ENCODE measurements at places on chromosomes 12 and 14.
A peak's percentile ranks its signal among the peaks of the same experiment; 100 is the strongest.

DNA sequence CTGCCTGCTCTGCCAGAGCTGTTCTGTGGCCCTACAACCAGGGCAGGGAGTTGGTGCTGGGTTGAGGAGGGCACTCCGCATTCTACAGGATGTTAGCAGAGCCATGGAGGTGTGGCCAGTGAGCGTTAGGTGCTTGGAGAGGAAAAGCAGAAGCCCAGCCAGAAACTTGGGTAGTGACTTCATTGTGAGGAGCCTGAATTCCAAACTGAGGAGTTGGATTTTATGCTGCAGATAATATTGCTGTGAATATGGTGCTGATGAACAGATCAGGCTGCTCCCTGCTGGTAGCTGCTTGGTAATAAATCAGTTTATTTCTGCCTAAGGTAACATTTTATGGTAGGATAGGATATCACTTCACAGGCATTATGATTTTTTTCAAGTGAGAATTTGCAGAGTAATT, 7.1 kb upstream of the CCDC175 start:
- H3K4me1 ChIP-seq = peaks cover 5% of the 10 kb centered on the region
- H3K27me3 ChIP-seq = no peaks in the 10 kb centered on the region
- H3K36me3 ChIP-seq = no peaks in the 10 kb centered on the region
- no peak overlapping the region for H3K4me3 ChIP-seq
- H3K27ac ChIP-seq = no peak overlapping the region
- DNase-seq = no peak

DNA sequence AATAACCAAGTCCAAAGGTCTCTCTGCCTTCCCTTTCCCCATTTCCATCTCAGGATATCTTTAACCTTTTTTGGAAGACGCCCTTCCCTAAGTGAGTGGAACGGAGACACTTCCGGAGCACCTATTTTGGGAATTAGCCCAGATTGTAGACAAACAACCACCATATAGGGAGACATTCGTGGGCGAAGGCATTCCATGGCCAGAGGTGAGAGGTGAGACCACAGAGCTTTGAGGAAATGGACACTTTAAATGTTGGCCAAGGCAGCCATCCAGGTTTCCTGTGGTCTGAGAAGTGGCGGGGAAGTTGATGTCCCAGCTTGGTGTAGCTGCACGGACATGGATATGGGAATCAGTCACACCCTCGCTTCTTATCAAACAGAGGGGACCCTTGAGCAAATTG, 69.4 kb upstream of the BDKRB2 start:
- no peaks in the 10 kb centered on the region for H3K36me3 ChIP-seq
- H3K4me3 ChIP-seq = no peak overlapping the region
- DNase-seq = no peak
- no peaks in the 10 kb centered on the region for H3K4me1 ChIP-seq
- H3K27me3 ChIP-seq = peaks cover 11% of the 10 kb centered on the region

DNA sequence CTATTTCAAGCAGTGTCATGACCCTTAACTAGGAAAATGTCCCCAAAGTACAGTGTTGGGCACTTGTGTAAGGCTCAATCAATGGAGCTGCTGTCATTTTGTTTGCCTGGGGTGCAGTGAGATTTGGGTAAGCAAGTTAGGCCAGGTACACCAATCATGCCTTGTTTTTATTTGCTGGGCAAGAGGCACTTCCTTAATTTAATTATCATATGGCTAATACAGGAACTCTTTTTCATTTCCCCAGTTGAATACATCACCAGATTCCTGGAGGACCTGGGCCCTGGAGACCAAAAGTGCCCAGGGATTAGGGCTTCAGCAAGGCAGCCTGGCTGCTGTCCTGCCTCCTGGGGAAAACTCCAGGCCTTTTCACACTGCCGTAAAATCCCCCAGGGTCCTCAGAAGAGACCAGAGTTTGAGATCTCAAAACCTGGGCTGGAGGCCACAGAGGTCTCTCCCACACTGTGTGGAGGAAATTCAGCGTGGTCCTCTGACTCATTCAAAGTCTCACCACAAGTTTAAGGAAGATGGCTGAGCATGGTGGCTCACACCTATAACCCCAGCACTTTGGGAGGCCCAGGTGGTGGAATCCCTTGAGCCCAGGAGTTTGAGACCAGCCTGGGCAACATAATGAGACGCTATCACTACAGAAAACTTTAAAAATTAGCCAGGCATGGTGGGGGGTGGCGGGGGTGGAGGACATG, 28.4 kb upstream of the FOXN3 start:
- H3K4me3 ChIP-seq = no peak overlapping the region
- H3K36me3 ChIP-seq = no peaks in the 10 kb centered on the region
- no peak for DNase-seq
- no peak overlapping the region for H3K27ac ChIP-seq
- no peaks in the 10 kb centered on the region for H3K4me1 ChIP-seq

DNA sequence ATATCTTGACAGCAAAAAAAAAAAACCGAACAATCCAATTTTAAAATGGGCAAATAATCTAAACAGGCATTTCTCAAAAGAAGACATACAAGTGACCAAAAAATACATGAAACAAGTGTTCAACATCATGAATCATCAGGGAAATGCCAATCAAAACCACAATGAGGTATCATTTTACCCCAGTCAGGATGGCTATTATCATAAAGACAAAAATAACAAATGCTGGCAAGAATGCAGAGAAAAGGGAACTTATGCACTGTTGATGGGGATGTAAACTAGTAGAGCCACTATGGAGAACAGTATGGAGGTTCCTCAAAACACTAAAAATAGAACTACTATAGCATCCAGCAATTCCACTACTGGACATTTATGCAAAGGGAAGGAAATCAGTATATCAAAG, 448.2 kb downstream of the RGS6 start:
- H3K27ac ChIP-seq = no peak overlapping the region
- H3K4me1 ChIP-seq = peaks cover 4% of the 10 kb centered on the region
- H3K4me3 ChIP-seq = no peak overlapping the region
- peaks cover 6% of the 10 kb centered on the region for H3K36me3 ChIP-seq
- no peak for DNase-seq

GRCh38 chr12:72491426-72491825, 219.3 kb downstream of the TRHDE start:
- H3K27ac ChIP-seq = no peak overlapping the region
- DNase-seq = no peak
- H3K36me3 ChIP-seq = no peaks in the 10 kb centered on the region
- H3K4me3 ChIP-seq = no peak overlapping the region

- no peaks in the 10 kb centered on the region for H3K4me1 ChIP-seq
- H3K4me3 ChIP-seq = no peak overlapping the region
- no peak for DNase-seq
- peaks cover 17% of the 10 kb centered on the region for H3K36me3 ChIP-seq
Measured at GRCh38 chr14:89870316-89870715, 84.2 kb downstream of the EFCAB11 start.

DNA sequence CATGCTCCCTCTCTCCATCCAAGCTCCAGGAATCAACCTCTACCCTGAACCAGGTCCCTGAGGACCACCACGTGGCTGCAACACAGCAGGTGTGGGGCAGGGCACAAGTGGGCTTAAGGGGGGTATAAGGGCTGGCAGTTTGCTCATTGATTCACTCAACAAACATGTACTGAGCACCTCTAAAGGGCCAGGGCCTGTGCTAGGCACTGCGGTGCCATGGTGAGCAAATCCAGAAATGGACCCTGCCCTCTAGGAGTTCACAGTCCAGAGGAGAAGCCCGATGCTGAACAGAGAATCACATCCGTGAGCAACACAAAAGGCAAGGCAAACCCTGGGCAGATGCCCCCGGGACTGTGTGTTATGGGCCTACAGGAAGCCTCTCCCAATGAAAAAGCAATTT, 6.5 kb upstream of the AQP2 start:
- H3K4me3 ChIP-seq = no peak overlapping the region
- no peaks in the 10 kb centered on the region for H3K36me3 ChIP-seq
- H3K4me1 ChIP-seq = peaks cover 32% of the 10 kb centered on the region
- no peak for DNase-seq
- no peak overlapping the region for H3K27ac ChIP-seq
- peaks cover 2% of the 10 kb centered on the region for H3K27me3 ChIP-seq

DNA sequence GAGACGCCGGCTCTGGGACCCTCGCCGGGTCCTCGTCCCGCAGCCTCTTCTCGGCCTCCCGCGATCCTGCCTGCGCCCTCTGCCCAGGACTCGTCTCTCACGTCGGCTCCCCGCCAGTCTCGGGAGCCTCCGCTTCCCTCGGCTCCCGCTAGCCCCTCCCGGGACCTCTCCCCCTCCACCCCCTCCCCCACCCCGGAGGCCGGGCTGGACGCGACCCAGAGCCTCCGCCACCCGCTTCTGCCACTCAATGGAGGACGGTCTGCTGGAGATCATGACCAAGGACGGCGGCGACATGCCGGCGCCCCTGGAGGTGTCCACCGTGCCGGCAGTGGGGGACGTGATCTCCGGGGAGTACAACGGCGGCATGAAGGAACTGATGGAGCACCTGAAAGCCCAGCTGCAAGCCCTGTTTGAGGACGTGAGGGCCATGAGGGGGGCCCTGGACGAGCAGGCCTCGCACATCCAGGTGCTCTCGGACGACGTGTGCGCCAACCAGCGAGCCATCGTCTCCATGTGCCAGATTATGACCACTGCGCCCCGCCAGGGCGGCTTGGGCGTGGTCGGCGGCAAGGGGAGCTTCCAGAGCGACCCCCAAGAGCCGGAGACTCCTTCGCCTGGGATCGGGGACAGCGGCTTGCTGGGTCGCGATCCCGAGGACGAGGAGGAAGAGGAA, 568 bp downstream of the CCDC184 start:
- peaks cover 56% of the 10 kb centered on the region for H3K27me3 ChIP-seq
- H3K36me3 ChIP-seq = no peaks in the 10 kb centered on the region
- H3K4me1 ChIP-seq = peaks cover 35% of the 10 kb centered on the region

- H3K36me3 ChIP-seq = no peaks in the 10 kb centered on the region
- DNase-seq = no peak
- H3K27me3 ChIP-seq = no peaks in the 10 kb centered on the region
- no peak overlapping the region for H3K4me3 ChIP-seq
- H3K27ac ChIP-seq = no peak overlapping the region
Measured at GRCh38 chr14:42961509-42961908, 1354.8 kb downstream of the LRFN5 start.

DNA sequence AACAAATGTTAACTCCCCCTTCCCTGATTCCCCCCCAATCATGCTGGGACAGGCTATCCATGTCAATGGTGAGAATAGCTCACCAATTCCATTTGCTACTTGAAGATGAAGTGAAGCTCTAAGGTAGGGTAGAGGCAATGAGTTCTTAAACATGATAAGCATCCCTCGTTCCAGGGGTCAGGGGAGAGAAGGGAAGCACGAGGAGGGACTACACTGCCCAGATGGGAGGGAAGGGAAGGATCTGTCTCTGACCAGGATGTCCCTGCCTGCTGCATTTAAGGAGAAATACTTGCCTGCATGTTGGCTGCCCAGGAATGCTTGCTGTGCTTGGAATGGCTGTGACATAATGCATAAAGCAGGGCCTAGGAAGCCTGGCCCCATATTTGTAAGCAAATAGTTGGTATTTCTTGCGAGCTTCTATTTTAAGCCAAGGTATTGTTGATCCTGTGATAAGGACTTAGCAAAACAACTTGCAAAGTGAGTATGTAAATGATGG, 155.1 kb downstream of the CEP83 start:
- H3K4me1 ChIP-seq = no peaks in the 10 kb centered on the region
- peaks cover 29% of the 10 kb centered on the region for H3K36me3 ChIP-seq
- no peak for DNase-seq
- H3K27ac ChIP-seq = no peak overlapping the region

DNA sequence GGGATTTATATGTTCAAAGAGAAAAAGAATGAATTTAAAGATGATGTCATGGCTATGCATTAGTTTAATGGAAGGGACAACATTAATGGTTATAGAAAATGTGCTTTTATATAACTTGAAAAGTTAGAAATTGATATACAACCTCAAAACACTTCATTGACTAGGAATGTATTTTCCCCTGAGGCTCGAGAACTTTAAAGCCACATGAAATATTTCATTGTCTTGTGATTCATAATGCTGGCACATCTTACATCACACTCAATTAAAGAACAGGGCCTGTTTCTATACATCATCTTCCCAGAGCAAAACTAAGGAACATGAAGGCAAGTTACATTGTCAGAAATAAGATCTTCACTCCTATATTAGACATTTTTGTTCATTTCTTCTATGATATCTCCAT, 35.2 kb upstream of the PAWR start:
- H3K4me3 ChIP-seq = no peak overlapping the region
- no peaks in the 10 kb centered on the region for H3K27me3 ChIP-seq
- peaks cover 2% of the 10 kb centered on the region for H3K36me3 ChIP-seq
- H3K4me1 ChIP-seq = no peaks in the 10 kb centered on the region
- no peak overlapping the region for H3K27ac ChIP-seq

DNA sequence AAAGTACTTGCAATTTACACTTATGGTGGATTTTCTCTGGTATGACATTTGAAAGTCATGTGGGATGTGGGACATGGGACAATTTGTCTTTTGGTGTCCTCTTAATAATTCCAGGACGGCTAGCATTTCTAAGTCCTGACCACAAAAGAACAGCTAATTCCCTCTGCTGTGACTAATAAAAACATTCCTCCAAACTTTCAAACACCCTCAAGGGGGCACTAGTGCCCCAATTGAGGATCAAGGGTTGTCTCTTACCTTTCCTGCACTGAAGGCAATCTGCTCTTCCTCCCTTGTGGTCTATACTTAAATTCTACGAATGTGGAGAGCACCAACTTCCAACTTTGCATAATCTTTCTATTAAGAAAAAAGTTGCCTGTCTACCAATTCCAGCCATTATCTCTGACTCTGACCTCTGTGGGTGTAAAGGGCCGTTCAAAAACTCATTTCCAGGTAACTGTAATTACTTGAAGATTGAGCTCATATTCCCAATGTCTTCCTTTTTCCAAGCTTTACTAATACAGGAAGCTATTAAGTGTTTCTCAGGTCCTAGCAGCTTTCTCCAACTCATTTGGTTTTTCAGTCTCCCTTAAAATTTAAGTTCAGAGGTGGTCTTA, 210.2 kb downstream of the PTPRO start:
- no peak for DNase-seq
- no peaks in the 10 kb centered on the region for H3K4me1 ChIP-seq
- H3K27me3 ChIP-seq = no peaks in the 10 kb centered on the region

- no peaks in the 10 kb centered on the region for H3K4me1 ChIP-seq
- H3K36me3 ChIP-seq = no peaks in the 10 kb centered on the region
- no peak for DNase-seq
- no peak overlapping the region for H3K4me3 ChIP-seq
- no peak overlapping the region for H3K27ac ChIP-seq
Measured at GRCh38 chr12:89756585-89757398, 48.2 kb upstream of the ATP2B1 start.

DNA sequence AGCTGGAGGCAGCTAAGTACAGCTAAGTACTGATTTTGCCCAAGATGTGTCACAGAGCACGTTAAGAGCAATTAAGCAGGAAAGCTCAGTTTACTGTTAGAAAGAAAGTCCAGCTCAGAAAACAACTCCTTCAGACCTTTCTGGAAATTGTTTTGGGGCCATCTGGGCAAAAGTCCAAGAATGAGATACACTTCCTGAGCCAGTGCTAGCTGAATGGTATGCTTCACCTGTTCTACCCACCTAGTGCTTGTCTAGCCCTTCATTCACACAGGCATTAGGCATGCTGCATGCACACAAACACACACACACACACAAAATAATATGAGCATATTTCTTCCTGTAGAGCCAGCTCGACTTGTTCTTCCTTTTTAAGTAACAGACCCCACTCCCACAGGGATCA, 6.6 kb upstream of the IKZF4 start:
- peak overlapping the region; percentile 26 for H3K4me3 ChIP-seq
- H3K4me1 ChIP-seq = peaks cover 40% of the 10 kb centered on the region
- H3K27me3 ChIP-seq = no peaks in the 10 kb centered on the region
- DNase-seq = no peak
- no peak overlapping the region for H3K27ac ChIP-seq
- peaks cover 8% of the 10 kb centered on the region for H3K36me3 ChIP-seq

- H3K4me1 ChIP-seq = no peaks in the 10 kb centered on the region
- no peaks in the 10 kb centered on the region for H3K27me3 ChIP-seq
- H3K36me3 ChIP-seq = peaks cover 2% of the 10 kb centered on the region
- no peak overlapping the region for H3K27ac ChIP-seq
Measured at GRCh38 chr12:59689776-59690175, 93.9 kb downstream of the SLC16A7 start.
